ENCODE measurements at places on chromosomes 5 and 9. TPM values are rescaled to one million over a fixed set of nuclear protein-coding genes. Genes with fewer than 3 reads are reported as not detected.

Gene CDX1
- 0.33 TPM for total RNA-seq

Gene STPG3
- total RNA-seq, result not detected

Gene FGF10
- 110 TPM for total RNA-seq

Gene SLC30A5
- 97.1 TPM for total RNA-seq

Gene IRGM
- not detected for total RNA-seq

GRCh38 chr9:136081113-136081825 is 13.8 kb downstream of the NACC2 start:
- no peak for DNase-seq

- no peak for DNase-seq
Observed at GRCh38 chr5:95925378-95925744, 36.3 kb downstream of the ELL2 start.

- DNase-seq, result no peak
Observed at GRCh38 chr5:178548746-178549145, 41.4 kb downstream of the COL23A1 start.

GRCh38 chr9:94656200-94656599 is 16.9 kb upstream of the FBP1 start:
- peak; percentile 22 for DNase-seq

GRCh38 chr5:59416026-59416425 is 477.5 kb downstream of the PDE4D start:
- no peak for DNase-seq

DNA sequence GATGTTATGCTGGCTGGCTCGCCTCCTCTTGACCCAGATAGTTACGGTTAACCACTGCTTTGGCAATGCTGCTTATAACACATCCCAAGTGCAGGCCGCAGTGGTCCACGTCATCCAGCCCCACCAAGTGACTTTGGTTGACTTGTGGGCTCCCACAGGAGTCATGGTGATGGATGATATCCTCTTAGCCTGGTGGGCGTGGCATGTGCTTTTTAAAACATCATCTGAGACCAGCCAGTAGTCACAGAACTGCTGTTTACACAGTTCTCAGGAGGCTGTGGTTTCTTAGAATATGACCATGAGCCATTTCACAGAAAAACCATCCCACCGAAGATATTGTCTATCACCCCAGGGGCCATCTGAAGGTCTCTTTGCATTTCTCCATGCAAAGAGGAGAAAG is 216.9 kb downstream of the SH3GL2 start:
- DNase-seq, result no peak

- no peak for DNase-seq
Observed at GRCh38 chr9:111300140-111300735, 29.8 kb downstream of the OR2K2 start.

DNA sequence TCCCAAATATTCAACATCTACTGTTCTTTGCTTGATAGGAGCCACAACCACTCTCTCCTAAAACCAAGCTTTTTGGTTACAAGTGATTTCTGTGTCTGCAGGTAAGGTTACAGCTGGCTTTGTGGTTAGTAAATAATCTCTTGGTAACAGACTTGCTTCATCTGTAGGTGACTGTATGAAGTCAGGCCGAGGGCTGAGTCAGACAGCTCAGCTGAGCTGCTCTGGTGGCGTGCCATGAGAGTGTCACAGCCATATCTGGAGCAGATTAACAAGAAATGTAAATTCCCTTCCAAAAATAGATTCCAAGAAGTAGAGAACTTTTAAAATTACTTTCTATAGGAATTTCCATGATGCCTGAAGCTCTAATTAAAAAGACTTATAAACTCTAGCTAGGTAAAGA is 23.7 kb upstream of the TAS2R1 start:
- peak; percentile 81 for DNase-seq
